ENCODE measurements at places on chromosomes 4 and X.

DNA sequence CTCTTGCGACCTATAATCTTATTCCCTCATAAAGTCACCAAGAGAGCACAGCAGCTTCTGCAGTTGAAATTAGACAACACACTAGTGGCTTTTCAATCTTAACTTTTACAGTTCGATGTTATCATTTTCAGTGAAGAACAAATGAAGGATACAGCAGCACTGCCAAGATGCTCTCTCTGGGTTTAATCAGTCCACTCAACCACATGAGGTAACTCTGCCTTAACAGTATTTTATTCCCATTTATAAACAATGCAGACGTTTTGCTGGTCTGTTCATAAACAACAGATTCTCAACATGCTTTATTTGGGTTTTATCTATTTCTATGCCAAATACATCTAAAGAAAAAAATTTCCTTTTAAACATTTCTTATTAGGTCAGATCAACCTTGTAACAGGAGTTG, 646.0 kb upstream of the FAM241A start:
- no peak for DNase-seq

- DNase-seq = no peak
These were observed 103.3 kb downstream of the DHRSX start for GRCh38 chrX:2397229-2398063.

GRCh38 chr4:7813674-7814073, 126.0 kb downstream of the AFAP1 start:
- DNase-seq = peak; percentile 51

GRCh38 chr4:73434311-73434710, 1.7 kb upstream of the AFP start:
- no peak for DNase-seq

- peak; percentile 75 for DNase-seq
These were observed 185.0 kb upstream of the FAM241A start for GRCh38 chr4:111960241-111960667.

DNA sequence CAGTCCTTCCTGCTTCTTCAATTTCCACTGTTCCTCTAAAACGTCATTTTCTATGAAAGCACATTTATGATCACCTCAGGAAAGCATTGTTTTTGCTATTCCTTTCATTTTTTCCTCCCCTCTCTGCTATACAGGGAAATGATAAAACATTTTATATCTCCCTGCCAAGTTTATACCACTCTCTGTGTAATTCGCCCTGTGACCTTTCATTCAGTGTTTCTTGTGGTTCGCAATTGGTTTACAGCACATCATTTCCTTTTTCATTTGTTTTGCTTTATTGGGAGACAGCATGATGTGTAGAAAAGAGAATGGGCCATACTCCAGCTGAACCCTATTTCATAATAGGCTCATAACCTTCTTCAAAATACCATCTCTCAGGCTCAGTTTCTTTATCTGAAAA, 99.9 kb upstream of the RAPGEF2 start:
- DNase-seq = peak; percentile 44

DNA sequence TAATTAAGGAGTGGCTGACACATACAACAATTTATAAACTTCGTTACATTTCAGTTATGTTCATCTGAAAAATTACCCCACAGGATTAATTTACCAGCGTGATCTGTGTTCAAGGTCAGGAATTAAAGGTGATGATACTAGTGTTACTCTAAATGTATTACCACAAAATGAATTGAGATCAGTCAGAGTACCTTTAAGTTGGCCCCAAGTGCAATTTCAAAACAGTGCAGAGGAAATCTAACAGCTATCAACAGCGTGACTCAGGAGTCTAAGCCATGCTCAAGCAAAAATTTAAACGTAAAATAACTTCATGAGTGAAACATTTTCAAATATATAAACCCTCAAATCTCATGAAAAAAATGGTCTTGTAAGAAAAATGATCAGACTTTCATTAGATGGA, 18.7 kb downstream of the ANTXR2 start:
- no peak for DNase-seq

DNA sequence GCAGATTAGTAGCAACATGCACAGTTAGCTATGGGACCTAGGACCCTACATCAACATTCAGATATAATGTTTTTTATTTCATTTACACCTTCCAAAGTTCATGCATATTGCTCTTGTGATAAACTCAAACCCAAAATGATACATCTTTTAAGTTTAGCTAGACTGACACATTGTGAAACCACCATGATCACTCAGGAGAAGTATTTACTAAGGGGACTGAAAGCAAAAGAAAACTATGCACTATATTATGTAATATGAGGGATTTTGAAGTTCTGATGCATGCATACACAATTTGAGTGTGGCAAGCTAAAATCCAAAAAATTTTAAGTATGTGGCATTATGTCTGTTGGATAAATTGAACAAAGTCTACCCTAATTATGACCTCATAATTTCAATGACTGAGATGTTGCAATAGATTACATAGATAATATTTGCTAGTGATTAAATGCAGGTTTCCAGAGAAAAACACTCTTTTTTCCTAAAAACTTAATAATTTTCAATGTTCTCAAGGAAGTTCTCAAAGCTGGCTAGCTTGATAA, 914.8 kb upstream of the GRIA3 start:
- peak; percentile 61 for DNase-seq

DNA sequence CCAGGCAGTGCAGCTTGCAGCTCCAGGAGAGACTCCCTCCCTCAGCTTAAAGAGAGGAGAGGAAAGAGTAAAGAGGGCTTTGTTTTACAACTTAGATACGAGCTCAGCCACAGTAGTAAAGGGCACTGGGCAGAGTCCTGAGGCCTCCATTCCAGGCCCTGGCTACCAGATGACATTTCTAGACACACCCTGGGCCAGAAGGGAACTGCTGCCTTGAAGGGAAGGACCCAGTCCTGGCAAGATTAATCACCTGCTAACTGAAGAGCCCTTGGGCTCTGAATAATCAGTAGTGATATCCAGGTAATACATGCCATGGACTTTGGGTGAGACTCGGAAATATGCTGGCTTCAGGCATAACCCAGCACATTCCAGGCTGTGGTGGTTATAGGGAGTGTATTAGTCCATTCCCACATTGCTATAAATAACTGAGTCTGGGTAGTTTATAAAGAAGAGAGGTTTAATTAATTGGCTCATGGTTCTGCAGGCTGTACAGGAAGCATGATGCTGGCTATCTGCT, 15.3 kb upstream of the SLC16A2 start:
- no peak for DNase-seq

DNA sequence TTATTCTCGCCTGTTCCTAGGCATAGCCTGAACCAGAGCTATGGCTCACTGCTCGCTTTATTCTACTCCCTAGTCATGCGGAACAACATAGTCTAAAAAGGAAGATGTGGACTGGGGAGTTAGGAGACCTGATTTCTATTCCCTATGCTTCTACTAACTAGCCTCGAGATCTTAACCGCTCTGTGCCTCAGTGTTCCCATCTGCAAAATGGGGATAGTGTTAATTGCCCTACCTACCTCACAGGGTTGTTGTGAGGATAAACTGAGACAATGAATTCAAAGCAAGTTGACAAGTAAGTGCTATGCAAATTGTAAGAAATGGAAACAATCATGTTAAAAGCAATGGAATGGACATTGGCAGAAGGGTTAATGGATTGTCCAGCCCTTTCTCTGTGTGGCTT, 102.1 kb downstream of the AKAP4 start:
- no peak for DNase-seq

DNA sequence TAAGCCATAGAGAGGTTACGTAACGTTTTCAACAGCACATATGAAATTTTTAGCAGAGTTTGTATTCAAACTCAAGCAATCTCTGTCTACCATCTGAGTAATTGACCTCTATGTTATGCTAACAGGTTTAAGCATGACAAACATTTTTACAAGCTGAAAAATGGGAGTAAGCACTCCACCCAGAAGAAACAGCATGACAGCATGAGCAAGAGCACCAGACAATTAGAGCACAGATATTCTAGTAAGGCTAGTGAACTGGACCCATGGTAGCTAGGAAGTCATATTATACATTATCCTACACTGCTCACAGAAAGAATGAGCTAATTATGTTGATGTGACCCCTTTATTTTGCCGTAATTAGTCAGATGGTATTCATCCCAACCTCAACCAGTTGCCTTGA, 200.5 kb downstream of the PABPC4L start:
- no peak for DNase-seq

GRCh38 chrX:152904151-152905080, 6.5 kb downstream of the ZNF185 start:
- DNase-seq = peak; percentile 64

GRCh38 chrX:104105330-104106262, 6.7 kb upstream of the ZCCHC18 start:
- DNase-seq = no peak

DNA sequence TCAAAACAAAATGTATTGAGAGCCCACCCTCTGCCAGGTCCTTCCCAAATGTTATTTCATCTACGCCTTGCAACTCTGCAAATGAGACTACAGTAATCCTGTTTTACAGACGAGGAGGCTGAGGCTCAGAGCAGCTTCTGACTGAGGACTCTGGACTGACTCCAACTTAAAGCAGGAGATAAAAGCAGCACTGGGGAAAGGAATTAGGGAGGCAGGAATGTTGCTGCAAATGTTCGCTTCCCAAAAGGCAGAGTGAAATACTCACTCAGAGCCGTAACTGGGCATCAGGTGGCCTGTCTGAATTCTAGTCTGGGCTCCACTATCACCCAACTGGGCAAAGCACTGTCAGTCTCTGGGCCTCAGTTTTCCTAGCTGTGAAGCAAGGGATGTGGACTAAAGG, 94.7 kb upstream of the SRD5A3 start:
- DNase-seq = peak; percentile 14

DNA sequence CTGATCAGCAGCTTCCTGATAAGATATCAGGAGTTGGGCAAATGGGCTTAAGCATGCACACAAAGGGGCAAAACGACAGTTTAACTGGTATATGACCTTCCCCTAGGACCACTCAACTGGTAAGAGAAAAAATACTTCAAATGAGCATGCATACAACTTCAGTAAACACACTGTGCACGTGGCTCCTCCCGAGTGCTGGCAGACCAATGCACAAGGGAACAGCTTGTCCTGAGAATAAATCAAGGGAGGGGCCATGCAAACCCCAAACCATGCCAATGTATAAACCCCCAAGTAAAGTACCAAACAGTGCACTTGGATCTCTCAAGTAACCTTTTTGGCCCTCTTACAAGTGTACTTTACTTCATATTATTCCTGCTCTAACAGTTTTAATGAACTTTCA, 293.3 kb upstream of the TBX22 start:
- no peak for DNase-seq

GRCh38 chrX:144840616-144841015, 406.7 kb upstream of the SPANXN1 start:
- no peak for DNase-seq

- peak; percentile 58 for DNase-seq
These were observed 202.0 kb downstream of the DHX15 start for GRCh38 chr4:24382381-24382780.

DNA sequence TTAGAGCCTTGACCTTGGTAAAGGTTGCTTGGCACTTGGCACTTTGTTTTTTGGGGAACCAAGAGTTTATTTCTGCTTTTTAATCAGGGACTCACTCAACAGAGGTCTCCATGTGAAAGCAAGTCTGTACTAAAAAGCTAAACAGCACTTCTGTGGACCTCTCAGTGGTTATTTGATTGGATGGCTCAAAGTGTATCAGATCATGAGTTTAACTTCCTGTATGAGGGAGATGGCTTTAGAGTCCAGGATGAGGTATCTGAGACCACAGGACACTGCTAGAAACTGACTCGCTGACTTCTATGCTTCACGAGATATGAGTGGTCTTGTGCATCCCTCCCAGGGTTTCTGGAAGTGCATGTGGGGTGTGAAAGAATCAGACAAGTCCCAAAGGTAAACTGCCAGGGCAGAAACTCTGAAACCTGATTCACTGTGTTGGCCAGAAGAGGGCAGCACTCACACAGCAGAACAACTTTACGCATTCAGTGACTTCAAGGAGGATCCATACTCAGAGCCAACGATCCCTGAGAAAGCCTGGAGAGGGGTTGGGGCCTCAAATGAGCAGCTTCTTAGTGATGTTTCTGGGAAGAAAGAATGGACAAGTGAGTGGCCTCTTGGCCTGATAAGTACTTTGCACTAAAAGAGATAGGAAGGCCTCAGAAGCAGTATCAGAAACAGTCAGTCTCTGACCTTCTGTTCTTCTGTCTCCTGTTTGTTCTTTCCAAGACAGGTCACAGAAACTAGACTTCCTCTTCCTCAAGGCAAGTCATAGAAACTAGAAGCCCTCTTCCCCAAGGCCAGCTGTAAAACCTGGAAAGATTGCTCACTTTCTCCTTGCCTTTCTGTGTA, 220.3 kb upstream of the CXCL13 start:
- peak; percentile 59 for DNase-seq

- DNase-seq = no peak
These were observed 559.6 kb downstream of the ARAP2 start for GRCh38 chr4:35684755-35685154.

DNA sequence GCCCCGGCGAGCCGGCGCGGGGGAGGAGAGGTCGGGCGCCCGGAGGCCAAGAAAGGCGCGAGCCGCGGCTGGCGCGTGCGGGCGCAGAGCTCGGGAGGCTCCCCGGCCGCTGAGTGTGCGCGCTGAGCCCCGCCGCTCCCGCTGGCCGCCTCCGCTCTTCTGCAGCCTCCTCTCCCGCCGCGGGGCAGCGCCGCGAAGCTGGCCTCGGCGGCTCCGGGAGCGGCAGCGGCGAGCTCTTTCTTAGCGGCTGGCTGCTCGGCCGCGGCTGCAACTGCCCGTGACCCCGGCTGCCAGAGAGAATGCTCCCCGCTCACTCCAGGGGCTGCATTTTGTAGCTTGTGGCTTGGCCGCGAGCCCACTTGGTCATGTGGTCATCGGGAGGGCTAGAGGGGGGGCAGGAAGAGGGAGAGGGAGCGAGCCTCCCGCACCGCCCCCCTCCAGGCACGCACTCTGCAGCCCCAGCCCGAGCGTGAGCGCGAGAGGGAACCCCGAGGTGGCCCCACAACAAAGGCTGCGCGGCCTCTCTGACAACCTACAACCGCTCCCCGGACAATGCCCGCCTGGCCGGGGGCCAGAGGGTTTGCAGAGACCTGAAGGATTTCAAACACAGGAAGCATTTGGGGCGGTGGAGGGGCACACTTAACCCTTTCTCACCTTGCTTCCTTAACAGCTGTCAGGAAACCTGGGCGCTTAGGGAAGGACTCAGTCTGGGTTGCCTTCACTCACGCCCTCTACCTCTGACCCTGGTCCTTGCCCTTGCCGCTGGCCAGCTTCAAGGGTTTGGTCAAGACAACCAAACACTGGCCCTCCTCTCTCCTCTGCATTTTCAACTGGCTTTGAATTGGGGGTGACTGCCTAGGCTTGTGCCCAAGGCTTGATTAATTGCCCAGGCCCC, at the start of gene APLN:
Gene APLN, minus strand, starts transcription at position 305 of the 895 bp plus-strand sequence. CDS start 326 bp downstream, outside the sequence.
- peak; percentile 38 for DNase-seq

GRCh38 chrX:40174854-40175510, 77.2 kb upstream of the BCOR start:
- peak; percentile 65 for DNase-seq

DNA sequence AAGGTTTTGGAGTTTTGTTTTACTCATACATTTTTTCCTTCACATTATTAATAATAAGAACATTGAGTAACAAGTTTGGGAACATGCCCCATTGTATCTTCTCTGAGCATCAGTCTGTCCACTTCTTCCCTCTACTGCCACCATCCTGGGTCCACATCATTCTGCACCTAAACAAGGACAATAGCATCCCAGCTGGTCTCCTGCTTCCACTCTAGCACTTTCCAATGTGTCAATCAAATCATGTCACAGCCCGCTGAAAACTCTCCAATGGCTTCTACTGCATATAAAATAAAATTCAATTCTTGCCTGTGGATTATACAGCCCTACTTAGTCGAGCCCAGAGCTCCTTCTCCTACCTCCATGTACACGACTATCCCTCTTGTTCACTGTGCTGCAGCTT, 66.8 kb upstream of the RBPJ start:
- DNase-seq = no peak

All from fibroblast of skin of right biceps (primary cell).